ENCODE measurements at places on chromosomes 2 and 18.

DNA sequence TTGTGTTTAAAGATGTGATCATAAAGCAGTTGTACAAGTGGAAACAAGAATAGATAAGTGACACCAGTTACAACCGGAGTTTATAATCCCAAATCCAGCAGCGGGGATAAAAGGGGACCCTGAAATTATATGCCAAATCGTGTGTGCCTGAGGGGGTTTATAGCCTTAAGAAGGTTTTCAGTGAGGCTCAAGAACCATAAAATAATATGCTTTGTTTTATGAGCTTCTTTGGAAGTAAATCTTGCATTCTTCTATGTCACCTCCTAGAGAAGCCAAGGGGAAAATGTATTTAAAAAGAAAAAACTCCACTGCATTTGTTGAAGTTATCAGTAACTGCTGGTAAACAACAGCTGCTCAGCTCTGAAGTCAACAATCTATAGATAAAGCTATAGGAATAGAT, 25.8 kb upstream of the MAP3K20 start:
- DNase-seq, result no peak

- no peak for DNase-seq
These were observed 72.3 kb upstream of the SESTD1 start for GRCh38 chr2:179336782-179337534.

- no peak for DNase-seq
These were observed 63.9 kb downstream of the TRPM8 start for GRCh38 chr2:233980955-233981561.

GRCh38 chr2:24793761-24794435, 673 bp downstream of the CENPO start:
- no peak for DNase-seq

- DNase-seq, result no peak
These were observed 111.9 kb downstream of the KCNF1 start for GRCh38 chr2:11023326-11024258.

GRCh38 chr18:40414155-40414754, 1540.8 kb upstream of the PIK3C3 start:
- DNase-seq, result no peak

DNA sequence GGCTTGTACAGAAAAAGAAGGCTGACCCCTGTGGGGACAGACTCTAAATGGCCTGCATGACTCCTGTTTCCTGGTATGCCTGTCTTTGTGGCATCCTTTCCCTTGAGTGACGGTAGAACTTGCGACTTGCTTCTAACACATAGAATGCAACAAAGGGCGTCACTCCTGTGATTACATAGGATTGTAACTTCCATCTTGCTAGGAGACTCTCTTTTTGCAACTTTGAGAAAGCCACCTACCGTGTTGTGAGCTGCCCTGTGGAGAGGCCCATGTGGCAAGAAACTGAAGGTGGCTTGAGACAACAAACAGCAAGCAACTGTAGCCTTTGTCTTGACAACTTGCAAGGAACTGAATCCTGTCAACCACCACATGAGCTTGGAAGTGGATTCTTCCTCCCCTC, 46.5 kb downstream of the THNSL2 start:
- no peak for DNase-seq

DNA sequence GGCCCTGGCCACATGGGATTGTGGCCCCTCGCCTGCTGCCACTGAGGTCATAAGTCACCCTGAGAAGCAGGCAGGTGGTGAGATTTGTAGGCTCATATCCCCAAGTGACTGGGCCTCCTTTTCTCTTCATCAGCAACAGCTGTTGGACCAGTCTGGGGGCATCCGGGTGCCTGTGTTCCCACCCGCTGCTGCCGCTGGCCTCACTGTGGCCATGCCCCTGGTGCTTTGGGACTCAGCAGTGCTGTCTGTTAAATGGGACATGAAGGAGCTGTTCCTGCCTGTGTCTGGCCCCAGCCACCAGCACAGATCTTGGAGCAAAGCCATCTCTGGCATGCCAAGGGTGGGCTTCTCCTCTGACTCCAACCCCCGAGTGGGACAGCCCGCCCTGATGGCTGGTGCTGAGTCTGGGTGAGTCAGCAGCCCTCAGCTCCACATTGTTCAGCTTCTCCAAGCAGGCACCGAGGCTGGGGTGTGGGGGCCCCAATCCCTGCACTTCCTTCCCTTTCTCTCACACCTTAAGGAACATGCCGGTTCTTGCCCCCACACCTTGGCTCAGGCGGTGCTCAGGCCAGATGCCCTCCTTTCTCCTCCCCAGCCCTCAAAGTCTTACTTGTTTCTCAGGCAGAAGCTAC, 207.9 kb downstream of the GLI2 start:
- no peak for DNase-seq

GRCh38 chr18:37139876-37140275, 310.9 kb downstream of the KIAA1328 start:
- no peak for DNase-seq

DNA sequence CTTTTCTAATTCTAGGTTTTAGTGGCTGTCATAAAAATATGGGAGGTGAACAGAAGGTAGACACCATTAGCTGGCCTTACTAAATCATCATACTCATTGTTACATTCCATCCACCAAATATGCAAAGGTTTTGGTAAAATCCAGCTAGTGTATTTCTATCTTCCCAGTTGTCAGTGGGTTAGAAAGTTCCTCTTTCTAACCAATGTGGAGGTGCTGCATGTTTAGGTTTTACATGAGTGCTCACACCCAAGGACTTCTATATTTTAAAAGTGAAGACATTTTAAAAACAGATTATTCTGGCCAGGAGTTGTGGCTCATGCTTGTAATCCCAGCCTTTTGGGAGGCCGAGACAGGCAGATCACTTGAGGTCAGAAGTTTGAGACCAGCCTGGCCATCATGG, 5.9 kb downstream of the ALPP start:
- DNase-seq, result no peak

DNA sequence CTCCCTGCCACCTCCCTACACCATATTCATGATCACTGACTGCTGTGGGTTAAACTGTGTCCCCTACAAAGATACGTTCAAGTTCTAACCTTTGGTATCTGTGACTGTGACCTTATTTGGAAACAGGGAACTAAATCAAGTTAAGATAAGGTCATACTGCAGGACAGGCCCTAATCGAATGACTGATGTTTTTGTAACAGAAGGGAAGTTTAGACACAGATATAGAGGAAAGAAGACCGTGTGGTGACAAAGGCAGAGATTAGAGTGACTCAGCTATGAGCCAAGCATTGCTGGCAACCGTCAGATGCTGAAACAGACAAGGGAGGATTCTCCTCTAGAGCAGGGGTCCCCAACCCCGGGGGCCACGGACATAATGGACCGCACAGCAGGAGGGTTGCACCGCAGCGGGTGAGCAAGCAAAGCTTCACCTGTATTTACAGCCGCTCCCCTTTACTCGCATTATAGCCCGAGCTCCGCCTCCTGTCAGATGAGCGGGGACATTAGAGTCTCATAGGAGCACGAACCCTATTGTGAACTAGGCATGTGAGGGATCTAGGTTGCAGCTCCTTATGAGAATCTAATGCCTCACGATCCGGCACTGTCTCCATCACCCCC, 28.9 kb upstream of the RNF152 start:
- no peak for DNase-seq

GRCh38 chr2:69767034-69767433, 25.1 kb downstream of the ANXA4 start:
- no peak for DNase-seq

GRCh38 chr2:38602136-38602731, 494 bp downstream of the HNRNPLL start:
- peak; percentile 23 for DNase-seq

DNA sequence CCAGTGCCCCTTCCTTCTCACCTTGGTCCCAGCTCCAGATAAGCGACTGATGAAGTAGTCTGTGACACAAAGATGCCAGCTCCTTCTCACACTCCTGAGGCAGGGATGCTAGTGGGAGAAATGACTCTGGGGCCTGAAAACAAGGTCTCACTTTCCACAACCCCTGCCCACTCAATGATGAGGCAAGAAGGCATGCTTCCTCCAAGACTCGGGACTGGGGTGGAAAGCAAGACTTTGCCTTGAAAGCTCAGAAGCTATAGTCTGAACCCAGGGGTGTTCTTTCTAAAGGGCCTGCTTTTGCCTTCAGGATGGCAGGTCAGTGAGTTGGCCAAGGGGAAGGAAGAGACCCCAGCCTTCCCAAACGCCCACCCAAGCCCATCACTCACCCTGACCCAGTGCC, 1.4 kb downstream of the CCDC142 start:
- DNase-seq, result no peak

All from T-helper 9 cell (primary cell).